Heart right ventricle (tissue), 16 donors: ENCODE measurements at places on chromosomes 11 and 22. TPM values are rescaled to one million over a fixed set of nuclear protein-coding genes. Genes with fewer than 3 reads are reported as not detected.

GRCh38 chr11:95307286-95307685, 76.3 kb upstream of the SESN3 start:
- H3K27ac ChIP-seq, result no peak overlapping the region
- peaks cover 5% of the 10 kb centered on the region for H3K4me1 ChIP-seq
- DNase-seq, result no peak
- no peaks in the 10 kb centered on the region for H3K36me3 ChIP-seq
- H3K4me3 ChIP-seq, result no peak overlapping the region
- no peaks in the 10 kb centered on the region for H3K27me3 ChIP-seq

DNA sequence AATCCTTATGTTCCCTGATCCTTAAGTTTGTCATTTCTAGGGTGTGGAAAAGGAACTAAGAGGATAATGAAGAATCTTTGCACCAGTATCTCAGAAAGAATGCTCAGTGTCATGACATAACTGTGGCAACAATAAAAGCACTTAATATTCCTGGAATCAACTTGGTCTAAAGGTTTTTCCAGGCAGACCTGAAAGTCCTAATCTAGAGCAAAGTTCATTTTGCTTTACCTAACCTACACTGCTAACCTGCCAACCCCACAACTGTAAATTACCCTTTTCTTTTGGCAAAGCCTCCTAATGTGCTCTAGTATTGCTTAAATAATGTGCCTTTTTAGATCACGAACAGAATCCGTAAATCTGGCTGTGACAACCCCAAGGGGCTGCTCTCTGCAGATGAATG, 82.5 kb downstream of the AMBRA1 start:
- no peak overlapping the region for H3K27ac ChIP-seq
- H3K27me3 ChIP-seq, result no peaks in the 10 kb centered on the region
- no peak overlapping the region for H3K4me3 ChIP-seq

- no peak overlapping the region for H3K27ac ChIP-seq
- no peak for DNase-seq
- no peak overlapping the region for H3K4me3 ChIP-seq
- H3K27me3 ChIP-seq, result peaks cover 17% of the 10 kb centered on the region
- H3K36me3 ChIP-seq, result no peaks in the 10 kb centered on the region
Measured at GRCh38 chr22:22748297-22748743, 103.9 kb downstream of the GGTLC2 start.

- peak overlapping the region; percentile 40 for H3K4me3 ChIP-seq
- H3K4me1 ChIP-seq, result peaks cover 71% of the 10 kb centered on the region
- H3K27me3 ChIP-seq, result no peaks in the 10 kb centered on the region
- peak; percentile 58 for DNase-seq
Measured at GRCh38 chr11:78350646-78351165, 66.9 kb downstream of the GAB2 start.

DNA sequence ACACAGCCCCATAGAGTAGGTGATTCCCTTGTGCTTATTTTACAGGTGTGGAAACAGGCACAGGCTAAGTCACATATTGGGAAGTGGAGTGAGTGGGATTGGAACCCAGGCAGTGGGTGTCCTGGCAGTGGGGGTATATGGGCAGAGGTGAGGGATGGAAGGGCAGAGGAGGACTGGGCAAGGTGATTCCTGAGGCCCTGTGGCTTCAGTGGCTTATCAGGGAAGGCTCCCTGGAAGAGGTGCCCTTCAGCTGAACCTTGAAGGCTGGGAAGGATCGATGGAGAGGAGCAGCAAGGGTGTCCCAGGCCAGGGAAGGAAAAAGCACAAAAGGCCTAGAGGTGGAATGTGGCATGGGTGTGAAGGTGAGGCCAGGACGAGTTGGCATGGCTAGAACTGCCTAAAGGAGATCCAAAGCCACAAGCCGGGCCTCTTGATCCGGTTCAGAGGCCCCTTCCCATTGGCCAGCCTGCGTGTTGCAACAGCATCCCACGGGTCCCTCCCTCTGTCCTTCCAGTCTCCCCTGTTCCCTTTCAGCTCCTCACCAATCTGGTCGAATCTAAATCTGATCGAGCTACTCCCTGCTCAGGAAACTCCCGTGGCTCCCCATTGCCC, 41.7 kb downstream of the MCM5 start:
- no peak overlapping the region for H3K27ac ChIP-seq
- no peaks in the 10 kb centered on the region for H3K27me3 ChIP-seq
- H3K36me3 ChIP-seq, result no peaks in the 10 kb centered on the region
- no peaks in the 10 kb centered on the region for H3K4me1 ChIP-seq
- no peak overlapping the region for H3K4me3 ChIP-seq
- DNase-seq, result no peak

DNA sequence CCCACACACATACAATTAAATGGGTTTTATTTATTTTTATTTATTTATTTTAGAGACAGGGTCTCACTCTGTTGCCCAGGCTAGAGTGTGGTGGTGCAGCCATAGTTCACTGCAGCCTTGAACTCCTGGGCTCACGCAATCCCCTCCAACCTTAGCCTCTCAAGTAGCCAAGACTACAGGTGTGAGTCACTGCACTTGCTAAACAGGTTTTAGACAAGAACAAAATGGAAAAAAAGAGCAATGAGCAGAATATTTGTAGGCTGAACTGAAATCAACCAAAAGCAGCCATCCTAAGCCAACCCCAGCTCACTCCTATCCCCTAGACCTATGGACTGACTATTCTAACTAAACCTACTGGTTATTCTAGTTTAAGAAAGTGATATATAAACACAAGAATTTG, 37.8 kb downstream of the MRE11 start:
- peaks cover 76% of the 10 kb centered on the region for H3K36me3 ChIP-seq
- DNase-seq, result no peak
- H3K27ac ChIP-seq, result no peak overlapping the region
- no peaks in the 10 kb centered on the region for H3K27me3 ChIP-seq
- H3K4me3 ChIP-seq, result no peak overlapping the region
- no peaks in the 10 kb centered on the region for H3K4me1 ChIP-seq

GRCh38 chr11:128831174-128832120, 35.6 kb downstream of the KCNJ1 start:
- DNase-seq, result peak; percentile 81
- peak overlapping the region; percentile 37 for H3K4me3 ChIP-seq
- H3K27me3 ChIP-seq, result no peaks in the 10 kb centered on the region
- peaks cover 48% of the 10 kb centered on the region for H3K4me1 ChIP-seq
- no peaks in the 10 kb centered on the region for H3K36me3 ChIP-seq

DNA sequence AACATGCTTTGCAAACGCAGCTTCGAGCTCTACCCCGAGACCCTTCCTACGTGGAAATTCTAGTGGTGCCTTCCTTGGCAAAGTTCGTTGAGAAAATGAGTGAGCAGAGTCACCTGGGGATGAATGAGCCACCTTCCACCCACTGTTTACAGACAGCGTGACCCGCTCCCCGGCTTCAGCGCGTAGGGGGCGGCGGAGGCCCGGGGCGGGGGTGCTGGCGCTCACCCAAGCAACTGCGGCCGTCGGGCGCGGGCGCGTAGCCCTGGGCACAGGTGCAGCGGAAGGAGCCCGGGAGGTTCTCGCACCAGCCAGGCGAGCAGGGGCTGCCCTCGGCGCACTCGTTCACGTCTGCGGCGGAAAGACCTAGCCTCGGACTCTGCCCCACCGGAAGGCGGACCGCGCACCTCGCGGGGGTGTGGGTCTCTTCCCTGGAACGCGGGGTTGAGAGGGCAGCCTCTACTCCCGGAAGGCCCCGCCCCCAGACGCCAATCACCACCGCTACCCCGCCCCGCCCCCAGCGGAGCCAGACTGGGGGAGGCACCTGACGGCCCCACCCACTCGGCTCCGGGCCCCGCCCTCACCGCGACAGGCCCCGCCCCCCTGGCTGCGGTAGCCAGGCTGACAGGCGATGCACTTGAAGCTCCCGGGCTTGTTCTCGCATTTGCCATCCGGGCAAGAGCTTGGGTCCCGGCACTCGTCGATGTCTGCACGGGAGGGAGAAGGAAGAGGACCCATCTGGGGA, 11.8 kb downstream of the LTBP3 start:
- H3K4me1 ChIP-seq, result peaks cover 6% of the 10 kb centered on the region
- H3K36me3 ChIP-seq, result peaks cover 95% of the 10 kb centered on the region
- no peak overlapping the region for H3K27ac ChIP-seq
- H3K4me3 ChIP-seq, result no peak overlapping the region
- H3K27me3 ChIP-seq, result no peaks in the 10 kb centered on the region

- H3K36me3 ChIP-seq, result no peaks in the 10 kb centered on the region
- no peaks in the 10 kb centered on the region for H3K27me3 ChIP-seq
- no peaks in the 10 kb centered on the region for H3K4me1 ChIP-seq
- no peak for DNase-seq
- no peak overlapping the region for H3K4me3 ChIP-seq
- H3K27ac ChIP-seq, result no peak overlapping the region
Measured at GRCh38 chr11:80061056-80061455, 620.2 kb upstream of the TENM4 start.

- peaks cover 86% of the 10 kb centered on the region for H3K36me3 ChIP-seq
- peak overlapping the region; percentile 92 for H3K27ac ChIP-seq
- H3K27me3 ChIP-seq, result no peaks in the 10 kb centered on the region
- peaks cover 64% of the 10 kb centered on the region for H3K4me1 ChIP-seq
- DNase-seq, result no peak
- H3K4me3 ChIP-seq, result no peak overlapping the region
Measured at GRCh38 chr11:117219995-117220394, 11.9 kb downstream of the PCSK7 start.

DNA sequence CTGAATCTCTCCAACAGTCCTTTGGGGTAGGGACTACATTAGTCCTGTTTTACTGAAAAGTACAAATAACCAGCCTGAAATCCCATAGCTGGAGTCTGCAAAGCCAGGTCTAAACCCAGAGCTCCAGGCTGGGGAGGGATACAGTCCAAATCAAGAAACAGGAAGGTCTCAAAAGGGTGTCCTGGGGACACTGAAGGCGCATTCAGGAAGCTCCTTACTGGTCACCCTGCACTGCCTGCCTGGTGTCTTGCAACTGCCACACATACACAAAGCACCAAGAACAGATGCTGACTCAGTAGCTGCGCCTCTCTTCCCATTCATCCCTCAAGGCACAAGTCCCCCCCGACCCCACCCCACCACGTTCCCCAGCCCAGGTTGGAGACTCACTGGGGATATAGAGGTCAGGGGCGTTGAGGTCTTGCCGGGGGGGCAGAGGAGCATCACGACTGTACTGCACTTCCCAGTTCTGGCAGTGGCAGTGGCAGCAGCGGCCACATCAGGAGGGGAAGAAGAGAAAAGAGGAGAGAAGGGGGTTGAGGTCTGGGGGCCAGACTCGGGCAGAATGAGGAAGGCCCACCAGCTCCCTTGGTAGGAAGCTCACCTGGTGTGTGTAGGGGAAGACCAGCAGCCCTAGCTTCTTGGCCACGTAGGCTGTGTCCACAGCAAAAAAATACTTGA, 1.6 kb downstream of the YIF1A start:
- H3K27me3 ChIP-seq, result peaks cover 18% of the 10 kb centered on the region
- peak overlapping the region; percentile 88 for H3K4me3 ChIP-seq
- H3K27ac ChIP-seq, result peak overlapping the region; percentile 98
- DNase-seq, result no peak
- H3K4me1 ChIP-seq, result peaks cover 8% of the 10 kb centered on the region

DNA sequence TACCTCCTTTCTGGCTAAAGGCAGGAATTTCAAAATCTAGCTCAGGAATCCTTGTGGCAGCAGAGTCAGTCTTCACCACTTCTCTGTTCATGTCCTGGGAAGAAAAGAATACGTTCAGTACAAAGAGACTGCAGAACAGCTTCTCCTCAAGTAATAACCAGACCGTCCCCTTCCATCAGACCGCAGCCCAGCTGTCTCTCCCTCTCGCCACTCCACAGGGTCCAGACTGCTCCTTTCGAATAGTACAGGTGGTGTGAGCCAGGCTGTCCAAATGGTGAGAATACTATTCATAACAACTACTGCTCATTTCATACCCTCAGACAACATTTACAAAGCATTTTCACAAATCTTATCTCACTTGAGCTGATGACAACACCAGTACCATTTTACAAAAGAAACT, 857 bp downstream of the ZPR1 start:
- no peak for DNase-seq
- peak overlapping the region; percentile 84 for H3K4me3 ChIP-seq
- H3K27me3 ChIP-seq, result no peaks in the 10 kb centered on the region
- H3K36me3 ChIP-seq, result no peaks in the 10 kb centered on the region
- peaks cover 20% of the 10 kb centered on the region for H3K4me1 ChIP-seq

GRCh38 chr22:36514766-36515165, 7.9 kb upstream of the FOXRED2 start:
- H3K36me3 ChIP-seq, result peaks cover 100% of the 10 kb centered on the region
- no peaks in the 10 kb centered on the region for H3K27me3 ChIP-seq
- H3K4me1 ChIP-seq, result no peaks in the 10 kb centered on the region
- no peak overlapping the region for H3K4me3 ChIP-seq

DNA sequence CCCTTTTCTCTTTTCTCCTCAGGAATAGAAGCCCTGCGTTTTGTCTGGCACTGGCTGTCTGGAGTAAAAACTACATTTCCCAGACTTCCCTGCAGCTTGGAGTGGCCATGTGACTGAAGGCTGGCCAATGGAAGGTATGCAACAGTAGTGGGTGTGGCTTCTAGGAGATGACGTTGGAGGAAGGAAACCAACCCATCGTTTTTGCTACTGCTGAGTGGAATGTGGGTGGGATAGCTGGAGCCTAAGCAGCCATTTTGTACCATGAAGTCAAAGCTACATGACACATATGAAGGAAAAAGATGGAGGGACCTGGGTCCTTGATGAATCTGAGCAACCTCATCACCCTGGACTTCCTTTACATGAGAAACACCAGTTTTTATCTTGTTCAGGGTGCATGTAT, 19.6 kb downstream of the FGF3 start:
- H3K4me3 ChIP-seq, result no peak overlapping the region
- H3K4me1 ChIP-seq, result no peaks in the 10 kb centered on the region
- DNase-seq, result no peak
- no peak overlapping the region for H3K27ac ChIP-seq

GRCh38 chr11:109956124-109956793, 136.9 kb upstream of the ZC3H12C start:
- H3K27ac ChIP-seq, result no peak overlapping the region
- DNase-seq, result no peak
- peaks cover 11% of the 10 kb centered on the region for H3K4me1 ChIP-seq
- H3K27me3 ChIP-seq, result no peaks in the 10 kb centered on the region
- no peaks in the 10 kb centered on the region for H3K36me3 ChIP-seq

- no peak overlapping the region for H3K4me3 ChIP-seq
- no peak overlapping the region for H3K27ac ChIP-seq
- no peak for DNase-seq
Measured at GRCh38 chr11:111302298-111302697, 4.0 kb downstream of the POU2AF3 start.

DNA sequence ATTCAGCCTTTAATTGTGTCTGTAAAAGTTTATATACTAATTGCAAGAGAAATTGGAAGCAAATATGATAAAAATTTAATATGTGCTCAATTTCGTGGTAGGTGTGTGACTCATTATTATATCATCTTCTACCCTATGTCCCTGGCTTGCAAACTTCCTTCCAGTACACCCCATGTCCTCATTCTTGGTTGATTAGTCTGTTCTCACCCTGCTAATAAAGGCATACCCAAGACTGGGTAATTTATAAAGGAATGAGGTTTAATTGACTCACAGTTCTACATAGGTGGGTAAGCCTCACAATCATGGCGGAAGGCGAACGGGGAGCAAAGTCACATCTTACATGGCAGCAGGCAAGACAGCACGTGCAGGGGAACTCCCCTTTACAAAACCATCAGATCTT, 11.9 kb downstream of the MRGPRX3 start:
- no peaks in the 10 kb centered on the region for H3K27me3 ChIP-seq
- no peak for DNase-seq
- H3K36me3 ChIP-seq, result no peaks in the 10 kb centered on the region
- no peaks in the 10 kb centered on the region for H3K4me1 ChIP-seq

SPDYC gene
- total RNA-seq, result not detected

ANKK1 gene
- not detected for total RNA-seq

C11orf97 gene
- total RNA-seq, result not detected

MS4A3 gene
- not detected for total RNA-seq

TCF20 gene
- 16.5 TPM for total RNA-seq
